ENCODE measurements at places on chromosomes 13 and 19.

DNA sequence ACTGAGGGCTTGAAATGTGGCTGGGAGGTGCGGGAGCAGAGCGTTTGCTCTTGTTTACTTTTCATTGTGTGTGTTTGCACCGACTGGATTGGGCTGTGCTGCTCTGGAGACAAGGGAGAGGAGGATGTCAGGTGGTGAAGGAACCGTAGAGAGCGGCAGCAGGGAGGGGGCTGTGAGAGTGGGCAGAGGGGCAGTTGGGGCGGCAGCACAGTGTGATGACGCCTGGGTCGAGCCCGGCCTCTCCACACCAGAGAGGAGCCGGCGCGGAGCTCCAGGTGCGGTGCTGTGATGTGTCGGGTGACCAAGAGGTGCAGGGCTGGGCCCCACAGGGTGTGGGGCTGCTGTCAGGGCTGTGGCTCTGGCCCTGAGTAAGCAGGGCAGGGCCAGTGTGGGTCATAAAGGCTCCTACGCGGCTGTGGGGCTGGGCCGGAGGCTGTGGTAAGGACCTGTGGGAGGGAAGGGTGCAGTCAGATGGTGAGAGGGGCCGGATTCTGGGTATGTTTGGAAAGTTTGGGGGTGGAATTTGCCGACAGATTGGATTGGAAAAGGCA lies 10.5 kb downstream of the NAXD start:
- no peak for DNase-seq

DNA sequence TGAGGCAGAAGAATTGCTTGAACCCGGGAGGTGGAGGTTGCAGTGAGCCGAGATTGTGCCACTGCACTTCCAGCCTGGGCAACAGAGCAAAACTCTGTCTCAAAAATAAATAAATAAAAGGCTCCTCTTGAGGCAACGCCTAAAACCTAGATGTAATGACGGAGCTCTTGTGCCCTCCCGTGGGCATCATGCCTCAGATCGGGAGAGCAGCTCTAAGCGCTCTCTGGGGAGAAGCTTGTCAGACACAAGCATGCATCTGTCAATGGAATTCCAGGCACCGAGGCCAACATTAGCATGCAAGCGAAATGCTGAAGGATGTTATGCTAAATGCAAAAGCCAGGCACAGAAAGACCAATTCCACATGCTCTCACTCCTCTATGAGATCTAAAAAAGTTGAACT lies 45.6 kb upstream of the MRI1 start:
- DNase-seq = peak; percentile 87

DNA sequence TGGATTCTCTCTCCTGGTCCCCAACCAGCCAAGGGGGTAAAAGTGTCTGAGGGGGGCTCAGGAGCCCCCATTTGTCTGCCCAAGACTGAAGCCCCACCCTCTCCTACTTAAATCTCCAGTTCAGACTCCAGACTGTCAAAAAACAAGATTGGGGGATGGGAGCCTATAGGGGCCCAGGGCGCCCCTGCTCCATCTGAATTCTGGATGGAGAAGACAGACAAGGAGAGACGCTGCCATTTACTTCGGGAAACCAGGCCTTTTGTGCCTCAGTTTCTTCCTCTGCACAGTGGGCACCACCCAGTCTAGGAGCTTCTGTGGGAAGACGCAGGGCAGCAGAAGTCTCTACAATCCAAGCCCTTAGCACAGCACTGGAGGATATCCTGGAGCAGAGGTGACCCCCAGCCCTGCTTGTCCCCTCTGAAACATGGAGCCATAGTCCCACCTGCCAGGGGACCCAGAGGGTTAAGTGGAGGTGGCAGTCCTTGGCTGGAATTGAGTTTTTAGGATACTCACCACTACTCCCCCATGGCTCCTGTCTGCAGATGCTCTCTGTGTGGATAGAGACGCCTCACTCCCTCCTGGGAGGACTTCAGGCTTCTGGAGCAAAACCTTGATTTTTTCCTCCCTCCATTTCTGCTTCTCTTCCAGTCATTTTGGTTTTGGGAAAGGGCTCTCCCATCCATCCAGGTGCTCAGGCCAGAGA lies 1.7 kb upstream of the CRLF1 start:
- no peak for DNase-seq

- peak; percentile 39 for DNase-seq
Observed at GRCh38 chr19:5624018-5624663, 1.3 kb downstream of the SAFB start.

DNA sequence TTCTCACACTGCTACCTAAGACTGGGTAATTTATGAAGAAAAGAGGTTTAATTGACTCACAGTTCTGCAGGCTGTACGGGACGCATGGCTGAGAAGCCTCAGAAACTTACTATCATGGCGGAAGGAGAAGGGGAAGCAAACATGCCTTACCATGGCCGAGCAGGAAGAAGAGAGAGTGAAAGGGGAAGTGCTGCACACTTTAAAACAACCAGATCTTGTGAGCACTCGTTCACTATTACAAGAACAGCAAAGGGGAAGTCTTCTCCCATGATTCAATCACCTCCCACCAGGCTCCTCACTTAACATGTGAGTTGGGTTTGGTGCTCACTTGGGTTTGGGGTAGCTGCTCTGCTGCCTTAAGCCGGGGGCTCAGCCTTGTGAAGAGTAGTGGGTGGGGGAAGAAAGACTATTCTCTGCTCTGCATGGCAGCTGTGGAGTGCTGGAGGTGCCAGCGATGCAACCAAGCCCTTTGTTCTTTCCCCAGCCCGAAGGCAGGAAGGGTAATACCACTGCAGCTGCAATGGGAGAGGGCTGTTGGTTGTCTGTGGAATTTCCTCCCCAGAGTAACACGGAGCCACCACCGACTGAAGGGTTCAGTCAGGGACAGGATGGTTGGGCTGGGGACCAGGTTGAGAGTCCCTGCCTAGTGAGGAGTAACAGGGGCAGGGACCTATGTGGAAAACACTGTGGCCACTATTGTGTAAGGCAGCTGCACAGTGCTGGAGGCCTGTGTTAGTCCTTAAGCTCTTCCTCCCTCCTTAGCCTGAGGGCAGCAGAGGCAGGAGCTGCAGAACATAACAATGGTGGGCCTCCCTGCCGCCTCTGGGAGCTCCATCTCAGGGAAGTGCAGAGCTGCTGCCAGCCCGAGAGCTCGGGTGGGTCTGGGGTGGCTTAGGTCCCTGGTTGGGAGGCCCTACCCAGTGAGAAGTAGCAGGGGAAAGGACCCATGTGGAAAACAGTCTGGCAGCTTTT lies 1262.5 kb downstream of the EFNB2 start:
- no peak for DNase-seq

DNA sequence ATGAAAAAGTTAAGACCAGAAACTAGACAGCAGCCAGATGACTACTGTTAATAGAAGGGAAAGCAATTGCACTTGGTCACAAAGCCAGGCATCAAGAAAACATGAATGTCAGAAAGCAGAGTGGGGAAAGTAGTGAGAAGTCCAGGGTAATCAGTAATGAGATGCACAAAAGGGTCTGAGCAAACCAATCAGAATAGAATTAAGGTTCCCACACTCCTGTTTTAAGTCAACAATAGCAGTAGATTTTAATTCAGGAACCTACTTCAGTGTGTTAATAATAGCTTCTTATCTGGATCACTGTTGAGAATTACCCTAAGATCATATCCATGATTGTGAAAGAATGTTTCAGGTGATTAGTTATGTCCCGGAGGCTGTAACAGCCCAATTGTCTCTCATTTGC lies 72.6 kb upstream of the KLF5 start:
- DNase-seq = no peak

DNA sequence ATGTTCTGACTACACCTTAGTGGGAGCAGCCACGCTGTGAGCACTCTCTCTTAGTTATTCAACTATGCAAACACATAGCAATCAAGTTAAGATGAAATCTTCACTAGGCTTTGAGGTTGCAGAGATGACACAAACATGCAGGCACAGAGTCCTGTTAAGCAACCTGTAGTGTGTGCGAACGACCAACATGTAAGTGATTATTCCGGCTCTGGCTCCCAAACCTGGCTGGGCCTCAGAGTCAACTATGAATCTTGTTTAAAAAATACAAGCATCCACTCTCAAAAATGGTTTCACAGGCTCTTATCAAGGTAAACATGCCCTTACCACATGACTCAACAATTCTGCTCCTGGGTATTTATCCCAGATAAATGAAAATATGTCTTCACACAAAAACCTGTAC lies 91.4 kb downstream of the IRS2 start:
- no peak for DNase-seq

DNA sequence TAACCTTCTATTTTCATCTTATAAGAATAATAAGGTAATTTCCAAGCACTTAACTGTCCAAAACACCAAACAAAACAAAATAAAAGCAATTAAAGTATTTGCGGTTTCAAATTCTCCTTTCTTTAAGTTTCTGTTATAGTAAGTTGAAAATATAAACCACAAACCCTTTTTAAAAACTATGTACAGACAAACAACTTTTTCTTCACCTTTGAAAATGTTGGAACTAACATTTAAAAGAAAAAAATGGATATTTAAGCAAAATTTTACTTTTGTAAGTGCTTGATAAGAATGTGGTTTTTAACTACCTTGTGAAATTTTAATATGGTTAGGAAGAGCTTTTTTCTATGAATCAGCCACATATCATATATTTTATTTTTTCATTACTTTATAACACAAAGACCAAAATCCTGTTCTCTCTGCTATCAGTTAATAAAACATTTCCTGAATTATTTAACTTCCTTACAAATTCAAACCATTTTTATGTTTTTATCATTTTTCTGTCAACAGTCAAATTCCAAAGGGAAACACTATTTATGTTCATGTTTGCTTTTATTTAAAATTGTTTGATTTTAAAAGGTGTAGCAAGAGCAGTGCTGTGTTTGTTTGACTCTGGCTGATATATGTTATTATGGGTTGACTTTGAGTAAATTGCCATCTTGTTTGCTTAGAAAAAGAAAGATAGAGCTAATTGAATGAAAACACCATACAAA lies 554.1 kb upstream of the KLHL1 start:
- DNase-seq = peak; percentile 77

DNA sequence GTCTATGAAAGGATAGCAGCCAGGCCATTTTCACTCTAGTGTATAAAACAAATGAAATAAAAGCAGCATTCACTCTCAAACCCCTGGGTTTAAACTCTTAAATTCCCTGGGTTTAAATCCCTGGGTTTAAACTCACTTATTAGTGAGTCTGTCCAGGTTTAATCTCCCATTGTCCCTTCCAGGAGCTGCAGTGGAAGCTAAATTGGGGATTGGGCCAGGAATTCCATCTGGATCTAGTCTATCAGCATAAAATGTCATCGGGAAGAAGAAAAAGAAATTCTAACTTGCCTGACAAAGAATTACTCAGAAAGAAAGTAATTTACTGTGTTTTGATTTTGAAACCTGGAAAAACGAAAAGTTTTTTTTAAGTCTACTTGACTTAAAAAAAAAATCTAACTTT lies 54.8 kb downstream of the FRY start:
- DNase-seq = no peak

DNA sequence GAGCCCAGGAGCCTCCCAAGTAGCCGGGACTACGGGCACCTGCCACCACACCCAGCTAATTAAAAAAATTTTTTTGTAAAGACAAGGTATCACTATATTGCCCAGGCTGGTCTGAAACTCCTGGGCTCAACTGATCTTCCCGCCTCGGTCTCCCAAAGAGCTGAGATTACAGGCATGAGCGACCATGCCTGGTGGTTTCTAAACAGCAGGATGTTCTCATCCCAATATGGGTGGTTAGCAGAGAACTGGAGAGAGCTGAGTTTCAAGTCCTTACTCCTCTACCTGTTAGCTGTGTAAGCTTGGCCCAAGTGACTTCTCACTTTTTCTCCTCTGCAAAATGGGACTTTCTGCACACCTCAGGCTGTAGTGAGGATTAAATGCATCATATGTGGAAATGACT lies 8.0 kb downstream of the TMEM91 start:
- no peak for DNase-seq

DNA sequence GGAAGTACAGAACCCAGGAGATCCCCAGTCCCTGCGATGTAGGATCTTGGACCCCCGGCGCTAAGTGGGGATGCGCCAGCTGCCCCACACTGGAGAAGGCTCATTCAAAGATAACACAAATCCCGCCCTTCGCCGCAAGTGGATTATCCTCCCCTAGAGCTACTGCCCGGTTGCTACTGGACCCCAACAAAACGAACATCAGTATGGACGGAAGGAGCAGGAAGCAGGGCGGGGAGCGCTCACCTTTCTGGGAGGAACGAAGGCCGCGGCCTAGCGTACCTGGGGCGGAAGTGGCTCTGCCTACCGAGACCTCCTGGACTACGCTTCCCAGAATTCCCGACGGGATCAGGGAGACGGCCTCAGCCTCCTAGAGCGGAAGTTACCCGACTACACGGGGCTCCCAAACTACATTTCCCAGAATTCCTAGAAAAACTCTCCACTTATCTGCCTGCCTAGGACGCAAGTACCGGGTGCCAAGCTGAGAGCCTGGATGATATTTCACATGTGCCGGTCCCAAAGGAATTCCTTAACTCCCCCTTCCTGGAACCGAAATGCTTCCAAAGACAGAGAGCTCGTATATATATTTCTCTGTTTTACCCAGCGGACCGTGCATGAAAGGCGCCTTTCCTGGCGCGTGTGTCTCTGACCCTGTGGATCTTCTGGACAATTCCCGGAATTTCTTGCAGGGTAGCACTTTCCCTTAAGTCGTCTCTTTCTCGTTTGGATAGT lies at the start of gene ZNF112:
ZNF112 (minus strand) TSS at position 298 of the 729 bp plus-strand sequence. CDS start 16,141 bp downstream, outside the sequence.
- peak; percentile 92 for DNase-seq

DNA sequence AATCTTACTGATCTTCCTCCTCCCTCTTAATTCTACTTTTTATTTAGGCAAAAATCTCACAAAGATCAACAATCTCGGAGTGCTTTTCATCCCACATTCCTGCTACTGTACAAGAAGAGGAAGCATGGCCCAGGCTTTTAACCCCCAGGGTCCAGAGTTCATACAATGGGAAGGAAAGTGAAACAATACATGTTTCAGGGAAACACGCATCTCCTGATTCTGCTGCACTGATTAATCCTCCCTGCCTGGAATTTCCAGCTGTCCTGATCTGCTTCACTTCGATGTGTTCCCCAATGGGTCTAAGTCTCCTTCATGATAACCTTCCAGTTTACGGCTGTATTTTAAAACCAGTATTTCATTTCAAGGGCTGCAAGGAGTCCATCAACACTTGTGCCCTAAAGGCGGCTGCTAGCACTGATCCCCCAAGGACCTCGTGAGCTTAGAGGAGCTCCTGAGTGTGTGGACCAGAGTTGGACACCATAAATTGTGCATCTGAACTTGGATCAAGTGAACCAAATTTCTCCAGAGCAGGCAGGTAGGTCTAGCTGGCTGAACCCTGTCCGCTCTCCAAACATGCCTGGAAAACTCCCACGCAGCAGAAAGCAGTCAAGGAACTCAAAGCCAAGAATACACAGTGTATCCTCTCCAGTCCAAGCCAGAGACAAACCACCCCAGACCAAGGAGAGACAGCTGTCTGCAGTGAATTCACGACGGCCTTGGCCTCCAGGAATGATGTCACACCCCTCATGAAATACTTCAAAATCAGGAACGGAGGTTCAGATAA lies 44.3 kb downstream of the COL4A1 start:
- no peak for DNase-seq

GRCh38 chr19:45097776-45098520 lies 5.0 kb downstream of the PPP1R37 start:
- peak; percentile 10 for DNase-seq

GRCh38 chr13:42056146-42056545 lies 7.7 kb downstream of the DGKH start:
- no peak for DNase-seq

- DNase-seq = no peak
Observed at GRCh38 chr19:58563034-58563573, 4.7 kb upstream of the UBE2M start.
